ENCODE measurements at places on chromosomes 11 and 22. TPM values are rescaled to one million over a fixed set of nuclear protein-coding genes. Genes with fewer than 3 reads are reported as not detected.

MIOX gene
- total RNA-seq: 0.10 TPM

MMP27 gene
- not detected for total RNA-seq

AIFM3 gene
- 0.17 TPM for total RNA-seq

MUC2 gene
- not detected for total RNA-seq

P2RY2 gene
- total RNA-seq: 4.3 TPM

PLAAT4 gene
- total RNA-seq: 36.4 TPM

TSGA10IP gene
- total RNA-seq: not detected

NAA40 gene
- total RNA-seq: 7.1 TPM

DERL3 gene
- total RNA-seq: 0.17 TPM

LRRC74B gene
- total RNA-seq: not detected

NRIP3 gene
- total RNA-seq: 2.7 TPM

DLG2 gene
- total RNA-seq: 0.85 TPM

SRPRA gene
- 26.4 TPM for total RNA-seq

KREMEN1 gene
- total RNA-seq: 7.5 TPM

SCGB1A1 gene
- not detected for total RNA-seq

All from renal cortical epithelial cell (primary cell).